ENCODE measurements at places on chromosomes 2 and 18.

DNA sequence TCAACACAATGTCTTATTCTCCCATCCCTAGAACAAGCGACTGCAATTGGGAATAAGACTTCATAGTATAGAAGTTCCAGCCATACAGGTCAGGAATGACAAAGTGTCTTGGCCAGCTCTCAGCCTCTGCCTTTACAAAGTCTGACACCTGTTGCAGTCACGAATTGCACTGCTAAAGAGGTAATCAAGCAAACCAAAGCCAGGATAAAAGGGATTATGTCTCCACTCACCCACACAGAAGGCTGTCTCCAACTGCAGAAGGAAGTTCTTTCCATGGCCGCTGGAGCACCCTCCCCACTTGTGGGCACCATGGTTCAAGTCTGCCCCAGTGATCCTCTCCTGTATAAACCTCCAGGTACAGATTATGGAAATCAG is 114.8 kb upstream of the PKDCC start:
- DNase-seq, result no peak

DNA sequence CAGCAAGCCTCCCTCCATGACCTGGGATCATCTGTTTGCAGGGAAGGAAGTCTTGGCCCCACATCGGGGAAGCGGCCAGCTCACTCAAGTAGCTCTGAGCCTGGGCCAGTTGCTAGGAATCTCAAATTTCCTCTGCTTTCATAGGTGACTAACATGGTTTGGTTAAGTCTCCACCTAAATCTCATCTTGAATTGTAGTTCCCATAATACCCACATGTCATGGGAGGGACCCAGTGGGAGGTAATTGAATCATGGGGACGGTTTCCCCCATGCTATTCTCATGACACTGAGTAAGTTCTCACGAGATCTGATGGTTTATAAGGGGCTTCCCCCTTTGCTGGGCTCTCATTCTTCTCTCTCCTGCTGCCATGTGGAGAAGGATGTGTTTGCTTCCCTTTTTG is 75.2 kb downstream of the LBH start:
- no peak for DNase-seq

- DNase-seq, result peak; percentile 11
These were observed 676.1 kb downstream of the RNF144A start for GRCh38 chr2:7593360-7593759.

DNA sequence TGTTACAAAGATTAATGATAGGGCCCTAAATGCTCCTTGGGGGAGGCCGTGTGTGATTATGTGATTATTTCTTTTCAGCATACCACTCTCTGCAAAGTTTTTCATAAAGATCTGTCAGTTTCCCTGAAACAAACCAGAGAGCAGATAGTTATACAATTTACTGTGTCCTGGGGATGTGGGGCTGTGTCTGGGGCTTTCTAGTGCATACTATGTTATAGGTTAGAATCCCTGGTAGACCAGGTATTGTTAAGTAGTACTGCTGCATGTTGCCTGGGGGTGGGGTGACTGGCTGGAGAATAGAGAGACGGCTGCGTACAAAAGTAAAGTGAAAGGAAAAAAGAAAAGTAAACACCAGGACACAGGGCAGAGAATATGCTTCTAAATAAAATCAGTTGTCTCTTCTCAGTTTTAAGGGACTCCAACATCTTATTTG is 3.3 kb upstream of the CCBE1 start:
- no peak for DNase-seq

DNA sequence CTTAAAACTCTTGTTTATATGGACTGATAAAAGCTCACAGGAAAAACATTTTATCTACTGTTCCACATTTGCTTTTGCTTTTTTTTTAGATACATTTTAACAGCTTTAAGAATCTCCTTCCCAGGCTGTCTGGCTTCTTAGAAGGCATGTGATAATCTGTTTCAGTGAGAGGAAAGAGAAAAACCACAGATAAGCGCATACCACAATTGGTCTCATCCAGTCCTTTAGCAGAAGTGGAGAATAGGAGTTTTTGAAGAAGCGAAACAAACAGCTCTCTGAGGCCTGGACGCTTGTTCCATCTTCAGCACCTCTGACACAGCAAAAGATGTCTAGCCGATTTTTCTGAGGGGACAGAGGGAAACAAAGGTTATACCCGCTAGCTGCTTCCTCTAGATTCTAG is 37.6 kb downstream of the RMC1 start:
- DNase-seq, result no peak

GRCh38 chr18:28439870-28440269 is 262.9 kb upstream of the CDH2 start:
- no peak for DNase-seq

- DNase-seq, result no peak
These were observed 106.1 kb downstream of the ZNF516 start for GRCh38 chr18:76388891-76389423.

GRCh38 chr2:8704906-8705305 is 23.1 kb downstream of the ID2 start:
- no peak for DNase-seq

GRCh38 chr18:1848716-1849115 is 722.6 kb downstream of the METTL4 start:
- no peak for DNase-seq

GRCh38 chr2:4272261-4272858 is 569.0 kb downstream of the DCDC2C start:
- DNase-seq, result no peak

DNA sequence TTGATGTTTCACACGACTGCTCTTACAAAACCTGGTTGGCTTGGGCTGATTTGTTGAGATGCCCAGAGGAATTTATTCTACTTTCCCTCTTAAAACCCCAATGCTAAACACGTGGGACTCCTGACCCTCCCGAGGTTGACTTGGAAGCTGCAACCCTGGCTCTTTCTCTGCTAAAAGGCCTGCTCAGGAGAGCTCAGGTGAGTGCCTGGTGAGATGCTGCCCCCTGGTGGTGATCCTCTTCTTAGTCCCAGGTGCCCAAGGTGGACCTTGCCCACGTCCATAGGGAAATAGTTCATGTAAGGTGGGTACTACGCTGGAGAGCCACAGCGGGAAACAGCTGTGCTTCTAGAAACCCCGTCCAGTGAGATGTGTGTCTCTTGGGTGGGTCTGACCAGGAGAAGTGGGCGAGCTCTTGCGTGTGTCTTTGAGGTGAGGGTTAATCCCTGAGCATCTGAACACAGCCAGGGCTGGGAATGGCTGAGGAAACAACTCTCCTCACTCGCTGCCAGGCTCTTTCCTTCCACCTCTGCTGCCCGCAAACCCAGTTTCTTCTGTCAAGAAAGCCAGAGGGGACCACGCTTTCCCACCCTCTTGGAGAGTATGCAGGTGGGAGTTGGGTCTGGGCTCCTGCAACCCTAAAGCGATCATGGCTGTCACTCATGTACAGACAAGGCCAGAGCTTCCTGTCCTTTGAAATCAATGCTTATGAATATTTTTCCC is 25.5 kb upstream of the PXDN start:
- DNase-seq, result no peak

GRCh38 chr2:26223018-26223417 is 21.4 kb downstream of the HADHA start:
- DNase-seq, result no peak

- DNase-seq, result no peak
These were observed 773.9 kb upstream of the FANCL start for GRCh38 chr2:59015027-59015426.

DNA sequence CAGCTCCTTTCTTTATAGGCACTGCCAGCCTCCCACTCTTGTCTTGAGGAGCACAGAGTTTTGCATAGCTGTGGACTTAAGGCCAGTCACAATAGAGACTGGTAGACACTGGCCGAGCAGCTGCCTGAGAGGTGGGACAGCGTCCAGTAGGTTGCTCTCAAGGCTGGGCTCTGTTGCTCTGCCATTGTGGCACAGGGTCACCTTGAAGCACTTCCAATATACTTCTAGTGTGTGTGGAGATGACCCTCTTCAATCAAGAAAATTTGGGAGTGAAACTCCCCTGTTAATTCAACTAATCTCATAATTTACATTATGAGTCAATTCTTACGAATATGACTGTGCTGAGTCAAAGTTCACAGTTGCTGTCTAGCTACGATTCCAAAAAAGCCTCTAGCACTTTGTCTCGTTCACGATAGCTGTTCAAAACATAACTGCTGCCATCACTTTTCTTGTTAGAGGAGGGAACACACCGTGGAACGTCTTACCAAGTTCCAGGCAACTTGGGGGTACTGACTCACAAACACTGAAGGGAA is 636.2 kb downstream of the EPHA4 start:
- DNase-seq, result no peak

DNA sequence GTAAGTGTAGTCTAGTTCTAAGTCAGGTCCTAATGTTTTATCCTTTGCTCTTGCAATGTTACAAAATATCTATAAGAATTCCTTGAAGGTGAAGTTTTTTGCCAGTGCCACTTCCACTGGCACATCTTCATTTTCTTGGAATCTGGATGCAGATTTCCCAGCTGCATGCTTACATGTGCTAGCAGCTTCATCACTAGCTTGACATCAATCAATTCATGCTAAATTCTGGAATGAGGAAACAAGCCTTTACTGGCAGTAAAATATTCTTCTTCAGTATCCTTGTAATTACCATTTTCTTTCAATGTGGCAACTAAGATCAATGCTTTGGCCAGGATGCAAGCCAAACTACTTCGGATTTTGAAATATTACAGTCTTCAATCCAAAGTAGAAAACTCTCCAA is 200.6 kb upstream of the SIX2 start:
- no peak for DNase-seq

GRCh38 chr2:209121691-209122090 is 302.2 kb upstream of the MAP2 start:
- DNase-seq, result no peak

DNA sequence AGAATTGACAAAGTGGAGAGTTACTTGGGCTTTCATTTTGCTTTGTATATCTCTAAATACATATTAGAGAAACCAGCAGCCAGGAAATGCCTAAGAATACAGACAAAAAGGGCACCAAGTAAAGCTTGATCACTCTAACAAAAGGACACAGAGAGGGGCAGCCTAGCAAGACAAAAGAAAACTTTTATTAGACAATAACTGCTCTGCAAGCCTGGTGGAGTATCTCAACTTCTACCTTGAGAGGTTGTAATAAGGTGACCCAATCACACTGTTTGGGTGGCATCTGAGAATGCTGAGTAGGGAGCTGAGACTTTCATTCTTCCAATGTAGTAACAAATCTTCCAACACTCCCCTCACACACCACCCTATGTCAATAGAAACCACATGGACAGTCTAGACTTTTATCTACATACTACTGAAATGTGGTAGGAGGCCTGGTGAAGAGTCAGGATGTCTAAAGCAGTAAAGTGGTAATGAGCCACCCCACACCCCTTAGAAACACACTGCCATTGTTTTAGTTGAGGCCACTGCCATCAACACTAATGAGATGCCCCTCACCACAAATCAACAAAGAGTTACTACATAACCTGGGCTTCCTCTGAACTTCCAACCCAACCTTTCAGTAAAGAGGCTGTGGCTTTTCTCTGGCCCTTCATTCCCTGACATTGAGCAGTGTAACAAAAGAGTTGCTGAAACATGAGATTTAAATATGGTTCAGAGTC is 726.7 kb upstream of the POU3F3 start:
- no peak for DNase-seq

GRCh38 chr2:65416321-65416720 is 16.1 kb downstream of the SPRED2 start:
- no peak for DNase-seq

DNA sequence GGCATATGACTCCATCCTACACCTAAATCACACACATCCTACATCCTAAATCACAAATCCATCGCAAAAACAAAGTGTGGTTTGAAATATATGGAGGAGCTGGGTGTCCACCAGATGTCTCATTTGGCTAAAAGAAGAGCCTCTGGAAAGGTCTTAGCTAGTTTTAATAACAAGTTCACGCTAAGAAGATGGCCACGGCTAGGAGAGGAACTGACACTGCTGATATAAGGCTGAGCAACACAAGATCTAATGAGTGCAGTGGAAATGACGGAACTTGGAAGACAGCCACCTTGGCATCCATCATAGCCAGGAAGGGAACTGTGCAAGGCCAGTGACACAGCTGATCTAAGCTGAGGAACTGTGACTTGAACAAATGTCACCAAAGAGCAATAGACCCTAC is 60.0 kb upstream of the AGAP1 start:
- DNase-seq, result no peak

DNA sequence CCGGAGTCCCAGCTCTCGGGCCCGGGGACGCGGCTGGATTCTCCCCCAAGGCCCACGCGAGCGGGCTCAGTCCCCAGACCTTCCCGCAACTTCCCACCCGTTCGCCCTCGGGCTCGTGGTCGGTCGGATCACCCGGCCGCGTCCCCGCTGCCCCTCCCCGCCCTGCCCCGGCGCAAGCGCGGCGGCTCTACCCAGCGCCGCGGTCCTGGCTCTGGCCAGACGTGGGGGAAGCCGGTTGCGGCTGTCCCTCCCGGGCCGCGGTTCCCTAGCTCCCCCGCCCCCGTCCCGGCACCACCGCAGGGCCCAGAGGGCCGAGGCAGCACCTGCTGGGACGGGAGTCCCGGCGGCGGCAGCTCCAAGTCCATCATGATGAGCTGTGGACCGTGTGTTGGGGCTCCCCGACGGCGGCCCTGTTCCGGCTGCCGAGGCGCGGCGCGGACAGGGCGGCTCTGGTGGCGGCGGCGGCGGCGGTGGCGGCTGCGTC is 276 bp downstream of the NFE2L2 start:
- DNase-seq, result no peak

DNA sequence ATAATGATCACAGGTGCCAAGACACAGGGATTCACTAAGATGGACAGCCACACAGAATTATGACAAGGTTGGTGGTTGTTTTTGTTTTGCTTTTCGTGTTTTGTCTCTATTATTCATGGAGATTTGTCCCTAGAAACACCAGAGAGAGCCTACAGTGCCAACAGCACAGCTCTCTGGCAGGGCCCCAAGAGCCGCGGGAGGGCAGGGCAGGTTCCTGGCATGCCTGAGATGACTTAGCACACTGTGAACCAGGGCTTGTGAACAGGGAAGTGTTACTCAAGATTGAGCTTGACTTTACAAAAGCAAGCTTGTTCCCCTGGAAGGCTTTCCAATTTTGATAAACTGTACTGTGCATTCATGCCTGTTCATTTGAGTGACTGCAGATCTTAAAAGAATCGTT is 437.4 kb upstream of the SALL3 start:
- DNase-seq, result no peak
